Bone marrow (tissue), 2 donors: ENCODE measurements at places on chromosomes 1 and 21.

GRCh38 chr1:24930260-24931145, at the start of gene RUNX3:
Gene RUNX3, minus strand, starts transcription at chr1:24930276. Its CDS starts 408 bp downstream, at chr1:24929868.
- DNase-seq: peak; percentile 66

DNA sequence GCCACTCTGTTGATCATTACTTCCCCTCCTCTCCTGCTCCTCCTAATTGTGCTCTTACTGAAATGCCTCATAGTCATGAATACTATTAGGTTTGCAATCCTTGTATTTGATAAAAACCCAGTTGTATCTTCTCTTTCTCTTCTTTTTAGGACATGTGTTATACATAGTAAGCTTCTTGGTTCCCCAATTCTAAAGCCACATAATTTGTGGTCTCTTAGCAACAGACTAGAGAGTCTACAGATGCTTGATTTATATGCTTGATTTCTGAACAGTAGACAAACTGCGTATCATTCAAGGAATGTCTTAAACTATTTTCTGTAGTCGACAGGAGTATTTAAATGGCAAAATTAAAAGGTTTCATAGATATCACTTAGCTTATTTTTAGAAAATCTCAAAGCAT, 1598.9 kb downstream of the PLA2G4A start:
- no peak for DNase-seq

DNA sequence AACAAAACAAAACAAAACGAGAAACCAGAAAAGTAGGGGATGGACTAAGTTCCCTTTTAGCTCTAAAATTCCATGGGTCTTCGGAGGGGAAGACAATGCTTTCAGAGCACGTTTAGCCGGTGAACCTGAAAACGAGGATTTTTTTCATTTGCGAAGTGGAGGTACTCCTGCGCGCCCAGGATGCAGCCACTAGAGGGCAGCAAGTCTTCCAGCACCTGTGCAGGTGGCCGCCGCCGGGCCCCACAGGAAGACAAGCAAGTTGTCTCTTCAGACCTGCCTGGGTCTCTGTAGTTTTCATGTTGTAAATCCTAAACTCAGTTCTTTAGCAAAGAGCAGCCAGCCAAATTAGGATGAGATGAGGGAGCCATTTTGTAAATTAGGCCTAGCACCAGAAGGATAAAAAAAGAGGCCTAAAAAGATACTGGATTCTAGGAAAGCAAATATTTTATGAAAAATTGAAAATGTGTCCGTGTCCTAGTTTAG, 17.7 kb upstream of the SNX27 start:
- DNase-seq: no peak

DNA sequence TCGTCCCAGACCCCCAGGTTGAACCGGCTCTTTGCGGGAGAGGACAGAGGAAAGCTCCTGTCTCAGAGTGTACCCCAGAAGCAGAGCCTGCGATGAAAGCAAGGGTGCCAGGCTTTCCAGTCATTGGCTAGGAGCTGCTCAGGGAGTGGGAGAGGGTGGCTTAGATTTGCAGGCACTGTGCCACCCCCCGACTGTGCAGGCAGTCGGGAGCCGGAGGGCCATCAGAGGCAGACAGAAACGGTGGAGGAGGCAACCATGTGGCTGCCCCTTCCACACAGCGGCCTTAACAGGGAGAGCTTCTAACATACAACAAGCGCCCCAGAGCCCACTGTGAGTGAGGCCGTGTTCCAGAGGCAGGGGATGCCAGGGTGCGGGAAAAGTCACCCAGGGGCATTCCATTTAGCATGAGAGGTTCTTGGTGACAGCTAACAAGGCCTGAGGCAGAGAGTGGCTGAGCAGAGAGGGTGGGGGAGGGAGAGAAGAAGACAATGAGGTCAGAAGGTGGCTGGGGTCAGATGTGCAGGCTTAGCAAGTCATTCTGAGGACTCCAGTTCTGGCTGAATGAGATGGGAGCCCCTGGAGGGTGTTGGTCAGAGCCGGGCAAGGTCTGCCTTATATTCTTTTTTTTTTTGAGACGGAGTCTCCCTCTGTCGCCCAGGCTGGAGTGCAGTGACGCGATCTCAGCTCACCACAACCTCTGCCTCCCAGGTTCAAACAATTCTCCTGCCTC, 9.5 kb upstream of the C1orf167 start:
- no peak for DNase-seq

DNA sequence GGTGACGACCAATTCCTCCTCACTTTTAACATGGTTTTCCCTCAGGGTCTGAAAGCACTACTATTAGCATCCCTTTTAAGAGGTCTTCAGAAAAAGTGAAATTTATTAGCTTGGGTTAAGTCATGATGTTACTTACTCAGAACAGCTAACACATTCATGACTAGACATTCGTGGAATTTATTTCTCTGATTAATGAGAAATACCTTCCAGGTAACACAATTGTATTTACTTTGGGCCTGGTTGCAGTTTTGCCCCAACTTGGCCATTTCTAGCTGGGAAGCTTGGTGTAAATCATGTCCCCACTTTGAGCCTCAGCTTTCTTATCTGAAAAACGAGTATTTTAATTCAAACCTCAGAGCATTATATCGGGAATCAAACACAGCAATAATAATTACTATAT, 119.2 kb upstream of the SPATA6 start:
- DNase-seq: no peak

GRCh38 chr1:214010717-214011116, 22.9 kb downstream of the PROX1 start:
- no peak for DNase-seq

DNA sequence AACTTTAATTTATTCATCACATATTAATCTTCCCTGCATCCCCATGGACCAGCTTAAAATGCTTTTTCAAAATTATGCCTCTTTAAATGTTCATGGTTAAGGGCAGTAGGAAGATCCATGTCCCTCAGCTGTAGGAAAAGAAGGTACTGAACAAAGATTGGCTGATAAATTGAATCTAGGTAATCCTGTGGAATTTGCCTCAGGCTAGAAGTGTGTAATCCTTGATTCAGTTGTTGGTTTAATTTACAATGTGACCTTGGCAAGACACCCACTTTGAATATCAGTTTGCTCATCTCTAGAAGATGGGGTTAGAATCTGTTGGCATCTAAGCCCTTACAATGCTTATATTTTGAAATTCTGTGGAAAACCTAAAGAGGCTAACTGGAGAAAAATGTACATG, 6.1 kb downstream of the TTC4 start:
- no peak for DNase-seq

- no peak for DNase-seq
These were observed 233.9 kb downstream of the PTPRU start for GRCh38 chr1:29470087-29470787.

GRCh38 chr1:47660622-47661021, 222.8 kb downstream of the FOXD2 start:
- no peak for DNase-seq

DNA sequence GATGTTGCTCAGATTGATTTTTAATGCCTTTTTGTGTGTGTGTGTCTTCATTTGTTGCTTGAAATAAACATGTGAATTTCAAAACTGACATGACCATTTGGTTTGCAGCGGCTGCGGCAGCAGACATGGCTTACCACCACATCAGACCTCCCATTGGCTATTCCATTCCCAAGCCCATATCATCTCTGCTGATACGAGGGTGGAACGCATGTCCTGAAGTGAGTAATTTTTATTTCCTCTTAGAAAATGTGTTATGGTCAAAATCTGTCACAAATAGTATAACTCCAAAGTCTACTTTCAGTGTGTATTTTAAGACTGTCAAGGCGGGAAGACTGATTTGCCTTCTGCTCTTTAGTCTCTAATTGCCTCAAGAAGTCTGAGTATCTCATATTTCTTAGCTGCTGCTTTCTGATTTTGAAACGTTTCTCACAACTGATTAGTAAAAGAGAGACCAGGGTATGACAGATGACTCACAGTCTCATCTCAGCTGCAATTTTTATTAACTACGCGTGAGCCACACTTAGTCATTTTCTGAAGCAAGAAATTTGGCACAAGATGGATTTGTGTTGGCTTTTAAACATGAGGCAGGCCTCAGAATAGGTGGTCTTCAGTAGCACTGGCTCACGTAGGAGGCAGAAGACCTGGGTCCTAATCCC, 49.0 kb downstream of the LRRC53 start:
- DNase-seq: no peak

DNA sequence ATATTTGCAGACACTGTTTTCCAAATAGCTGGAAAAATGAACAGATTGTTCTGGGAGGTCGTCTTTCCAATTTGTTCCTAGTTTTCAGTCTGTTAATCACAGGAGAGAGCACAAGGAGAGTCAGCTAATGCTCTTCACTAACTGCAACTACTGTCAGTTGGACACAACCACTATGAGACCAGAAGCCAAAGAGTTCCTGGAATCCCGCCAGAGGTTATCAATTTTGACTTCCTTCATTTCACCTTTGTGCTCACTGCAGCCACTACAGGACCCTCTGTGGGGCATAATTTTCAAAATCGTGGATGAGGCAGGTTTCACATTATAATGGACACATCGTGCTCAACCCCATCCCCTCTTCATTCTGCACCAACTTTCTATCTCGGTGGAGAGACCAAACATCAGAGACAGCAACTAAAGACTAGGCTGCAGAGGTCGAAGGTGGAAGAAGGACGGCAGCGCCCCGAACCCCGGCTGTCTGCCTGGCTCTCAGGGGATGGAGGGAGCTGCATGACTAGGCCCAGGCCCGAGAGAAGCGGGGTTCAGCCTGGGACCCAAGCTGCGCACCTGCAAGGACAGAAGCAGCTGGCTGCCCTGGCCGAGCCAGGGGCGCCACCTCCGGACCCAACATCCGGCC, 602 bp downstream of the KIAA0319L start:
- no peak for DNase-seq

DNA sequence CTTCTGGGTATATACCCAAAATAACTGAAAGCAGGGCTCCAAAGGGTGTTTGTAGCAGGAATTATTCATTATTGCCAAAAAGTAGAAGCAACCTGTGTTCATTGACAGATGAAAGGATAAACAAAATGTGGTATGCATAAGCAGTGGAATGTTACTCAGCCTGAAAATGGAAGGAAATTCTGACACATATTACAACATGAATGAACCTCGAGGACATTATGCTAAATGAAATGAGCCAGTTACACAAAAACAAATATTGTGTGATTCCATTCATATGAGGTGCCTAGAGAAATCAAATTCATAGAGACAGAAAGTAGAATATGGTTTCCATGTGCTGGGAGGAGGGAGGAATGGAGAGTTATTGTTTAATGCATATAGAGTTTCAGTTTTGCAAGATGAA, 86.3 kb upstream of the ARTN start:
- no peak for DNase-seq

GRCh38 chr1:156675210-156676113, 1.7 kb downstream of the NES start:
- DNase-seq: no peak
